ENCODE measurements at places on chromosomes 6 and 20.

- no peak for DNase-seq
Observed at GRCh38 chr20:62061851-62062423, 3.7 kb downstream of the TAF4 start.

- no peak for DNase-seq
Observed at GRCh38 chr6:69917834-69918233, 51.5 kb downstream of the COL19A1 start.

GRCh38 chr6:18279422-18279821 is 15.1 kb upstream of the DEK start:
- no peak for DNase-seq

DNA sequence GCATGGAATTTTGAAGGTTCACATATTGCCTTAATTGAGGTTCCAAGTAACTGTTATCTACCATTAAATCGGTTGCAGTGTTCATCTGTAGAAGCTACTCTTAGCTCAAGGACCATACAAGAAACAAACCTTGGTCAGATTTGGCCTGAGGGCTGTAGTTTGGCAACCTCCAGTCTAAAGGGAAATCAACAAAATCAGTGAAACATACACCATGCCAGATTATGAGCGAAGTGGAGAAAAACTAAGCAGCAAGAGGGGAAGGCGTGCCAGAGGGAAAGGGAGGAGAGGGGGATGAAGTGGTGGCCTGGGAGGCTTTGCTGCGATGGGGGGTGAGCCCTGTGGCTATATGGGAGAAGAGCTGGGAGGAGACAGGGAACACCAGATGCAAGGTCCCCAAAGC is 8.8 kb upstream of the SNAI1 start:
- DNase-seq, result no peak

GRCh38 chr6:27863962-27864905 is 48.0 kb downstream of the OR2B2 start:
- peak; percentile 29 for DNase-seq

DNA sequence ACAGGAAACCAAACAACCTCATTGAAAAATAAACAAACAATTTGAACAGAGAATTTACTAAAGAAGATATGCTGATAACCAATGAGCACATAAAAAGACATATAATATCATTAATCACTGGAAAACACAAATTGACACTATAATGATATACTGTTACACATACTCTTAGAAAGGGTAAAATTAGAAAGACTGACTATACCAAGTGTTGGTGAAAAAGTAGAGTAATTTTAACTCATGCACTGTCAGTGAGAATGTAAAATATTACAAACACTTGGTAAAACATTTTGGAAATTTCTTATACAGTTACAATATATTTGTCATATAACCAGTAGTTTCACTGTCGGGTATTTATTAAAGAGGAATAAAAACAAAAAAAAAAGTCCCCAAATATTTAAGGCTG is 1139.2 kb upstream of the GJE1 start:
- DNase-seq, result no peak

- no peak for DNase-seq
Observed at GRCh38 chr6:162917506-162917905, 189.7 kb downstream of the PACRG start.

- no peak for DNase-seq
Observed at GRCh38 chr6:162833776-162834175, 106.0 kb downstream of the PACRG start.

DNA sequence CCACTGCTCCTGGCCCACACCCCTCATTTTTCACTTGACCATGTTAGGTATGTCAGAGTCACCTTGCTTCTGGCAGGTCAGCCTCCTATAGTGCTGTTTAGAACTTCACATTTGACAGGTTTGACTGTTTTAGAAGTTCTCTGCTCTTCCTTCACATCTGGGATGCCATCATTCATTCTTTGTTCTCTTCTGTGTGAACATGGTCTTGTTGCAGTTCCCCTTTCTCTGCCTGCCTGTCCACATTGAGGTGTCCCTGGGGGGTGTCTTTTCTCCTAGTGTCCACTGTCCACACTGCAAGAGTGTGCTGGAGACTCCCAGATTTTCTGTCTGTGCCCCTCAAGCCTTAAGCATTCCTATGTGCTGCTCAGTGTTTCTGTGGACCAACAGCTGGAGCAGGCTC is 89.5 kb downstream of the JARID2 start:
- DNase-seq, result no peak

GRCh38 chr6:56292505-56293181 is 45.3 kb upstream of the COL21A1 start:
- no peak for DNase-seq
